A673 (cell line): ENCODE measurements at places on chromosomes 1 and 21. TPM values are rescaled to one million over a fixed set of nuclear protein-coding genes. Genes with fewer than 3 reads are reported as not detected.

GRCh38 chr1:231494439-231495110, 33.9 kb upstream of the TSNAX start:
- no peak overlapping the region for H3K4me3 ChIP-seq
- no peaks in the 10 kb centered on the region for H3K36me3 ChIP-seq
- no peak for DNase-seq

NEXN gene
- 0.45 and 0.70 TPM in 2 replicates for total RNA-seq

DMRTA2 gene
- total RNA-seq = 0.28 and 0.37 TPM in 2 replicates

DNA sequence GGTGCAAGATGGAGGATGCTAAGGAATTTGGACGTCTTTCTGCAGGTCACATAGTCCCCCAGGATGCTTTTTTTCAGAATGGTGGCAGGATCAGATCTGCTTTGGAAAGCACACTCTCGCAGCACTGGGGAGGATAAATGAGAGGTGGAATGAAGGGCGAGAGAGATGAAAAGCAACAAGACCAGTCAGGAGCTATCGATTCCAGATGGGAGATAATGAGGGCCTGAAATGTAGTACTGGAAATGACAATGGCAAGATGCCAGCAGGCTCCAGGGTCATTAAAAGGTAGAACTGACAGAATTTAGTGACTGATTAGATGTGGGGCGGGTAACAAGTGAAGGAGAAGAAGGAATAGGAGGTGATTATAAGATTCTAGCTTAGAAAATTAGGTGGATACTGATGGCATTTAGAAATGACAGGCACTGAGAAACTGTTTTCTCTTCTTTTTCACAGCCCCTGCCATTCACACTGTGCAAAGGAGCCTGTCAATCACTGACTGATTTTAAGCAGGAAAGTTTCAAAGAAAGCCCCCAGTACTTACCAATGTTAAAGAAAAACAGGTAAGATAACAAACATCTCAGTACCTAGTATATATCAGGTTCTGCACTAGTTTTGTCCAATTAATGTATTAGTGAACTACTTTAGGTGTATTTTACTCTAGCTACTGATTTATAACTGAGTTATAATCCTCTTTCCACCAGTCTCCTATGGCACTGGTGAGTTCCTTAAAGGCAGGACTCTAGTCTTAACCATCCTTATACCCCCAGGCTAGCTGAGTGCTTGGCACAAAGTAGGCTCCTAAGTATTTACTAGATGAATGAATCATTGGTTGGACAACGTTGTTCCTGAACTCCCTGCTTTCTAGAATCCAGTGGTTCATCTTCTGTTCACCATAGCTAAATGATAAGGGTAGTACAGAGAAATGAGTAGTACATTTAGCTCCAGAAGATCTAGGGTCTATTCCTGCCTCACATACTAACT, 9.2 kb downstream of the PIGM start:
- no peak overlapping the region for H3K27ac ChIP-seq
- no peaks in the 10 kb centered on the region for H3K27me3 ChIP-seq
- H3K4me3 ChIP-seq = no peak overlapping the region
- H3K36me3 ChIP-seq = no peaks in the 10 kb centered on the region

DNA sequence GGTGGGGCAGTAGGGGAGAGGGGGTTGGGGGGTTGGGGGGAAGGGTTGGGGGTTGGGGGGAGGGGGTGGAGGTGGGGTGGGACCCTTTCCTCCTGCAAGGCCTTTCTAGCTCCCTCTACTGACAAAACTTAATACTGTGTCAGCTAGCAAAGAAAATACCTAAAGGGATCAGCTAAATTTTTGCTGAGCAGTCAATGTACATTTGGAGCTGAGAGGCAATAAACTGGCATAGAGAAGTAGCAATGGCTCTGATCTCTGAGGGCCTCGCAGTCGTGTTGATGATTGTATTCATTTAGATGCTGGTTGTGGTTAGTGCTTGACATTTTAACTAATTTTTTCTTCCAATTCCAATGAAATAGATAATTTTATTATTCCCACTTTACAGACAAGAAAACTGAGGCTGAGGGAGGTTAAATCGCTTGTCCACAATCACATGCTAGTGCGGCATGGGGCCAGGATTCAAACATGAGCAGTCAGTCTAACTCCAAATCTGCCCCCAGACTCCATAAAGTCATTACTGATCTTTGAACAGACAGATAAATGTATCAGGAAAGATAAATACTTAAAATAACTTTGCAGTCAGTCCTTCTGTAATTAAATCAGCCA, 357.1 kb downstream of the DISC1 start:
- H3K27me3 ChIP-seq = no peaks in the 10 kb centered on the region
- no peaks in the 10 kb centered on the region for H3K36me3 ChIP-seq
- no peak overlapping the region for H3K27ac ChIP-seq
- no peaks in the 10 kb centered on the region for H3K4me1 ChIP-seq

GRCh38 chr1:225626698-225627097, 26.2 kb downstream of the ENAH start:
- peaks cover 19% of the 10 kb centered on the region for H3K4me1 ChIP-seq
- no peaks in the 10 kb centered on the region for H3K27me3 ChIP-seq
- H3K27ac ChIP-seq = no peak overlapping the region
- no peaks in the 10 kb centered on the region for H3K36me3 ChIP-seq
- no peak for DNase-seq
- H3K4me3 ChIP-seq = no peak overlapping the region

DMBX1 gene
- 0.69 and 1.4 TPM in 2 replicates for total RNA-seq

DNA sequence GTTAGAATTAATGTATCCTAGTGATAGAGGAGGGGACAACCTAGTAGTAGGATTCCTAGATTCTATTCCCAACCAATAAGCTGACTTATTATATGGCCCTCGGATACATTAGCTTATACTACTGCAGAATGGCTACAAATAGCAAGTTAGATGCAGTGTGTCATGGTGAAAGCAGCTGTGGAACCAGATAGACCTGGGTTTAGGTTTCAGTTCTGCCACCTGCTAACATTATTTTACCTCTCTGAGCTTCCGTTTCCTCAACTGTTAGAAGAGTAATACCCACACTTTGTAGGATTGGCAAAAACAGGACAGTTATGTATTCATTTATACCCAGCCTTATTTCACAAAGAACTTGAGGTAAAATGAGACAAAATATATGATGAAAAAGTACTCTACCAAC, 21.6 kb upstream of the MAGOH start:
- no peak for DNase-seq
- H3K36me3 ChIP-seq = peaks cover 5% of the 10 kb centered on the region
- H3K27ac ChIP-seq = no peak overlapping the region
- no peaks in the 10 kb centered on the region for H3K4me1 ChIP-seq
- peaks cover 41% of the 10 kb centered on the region for H3K27me3 ChIP-seq

DNA sequence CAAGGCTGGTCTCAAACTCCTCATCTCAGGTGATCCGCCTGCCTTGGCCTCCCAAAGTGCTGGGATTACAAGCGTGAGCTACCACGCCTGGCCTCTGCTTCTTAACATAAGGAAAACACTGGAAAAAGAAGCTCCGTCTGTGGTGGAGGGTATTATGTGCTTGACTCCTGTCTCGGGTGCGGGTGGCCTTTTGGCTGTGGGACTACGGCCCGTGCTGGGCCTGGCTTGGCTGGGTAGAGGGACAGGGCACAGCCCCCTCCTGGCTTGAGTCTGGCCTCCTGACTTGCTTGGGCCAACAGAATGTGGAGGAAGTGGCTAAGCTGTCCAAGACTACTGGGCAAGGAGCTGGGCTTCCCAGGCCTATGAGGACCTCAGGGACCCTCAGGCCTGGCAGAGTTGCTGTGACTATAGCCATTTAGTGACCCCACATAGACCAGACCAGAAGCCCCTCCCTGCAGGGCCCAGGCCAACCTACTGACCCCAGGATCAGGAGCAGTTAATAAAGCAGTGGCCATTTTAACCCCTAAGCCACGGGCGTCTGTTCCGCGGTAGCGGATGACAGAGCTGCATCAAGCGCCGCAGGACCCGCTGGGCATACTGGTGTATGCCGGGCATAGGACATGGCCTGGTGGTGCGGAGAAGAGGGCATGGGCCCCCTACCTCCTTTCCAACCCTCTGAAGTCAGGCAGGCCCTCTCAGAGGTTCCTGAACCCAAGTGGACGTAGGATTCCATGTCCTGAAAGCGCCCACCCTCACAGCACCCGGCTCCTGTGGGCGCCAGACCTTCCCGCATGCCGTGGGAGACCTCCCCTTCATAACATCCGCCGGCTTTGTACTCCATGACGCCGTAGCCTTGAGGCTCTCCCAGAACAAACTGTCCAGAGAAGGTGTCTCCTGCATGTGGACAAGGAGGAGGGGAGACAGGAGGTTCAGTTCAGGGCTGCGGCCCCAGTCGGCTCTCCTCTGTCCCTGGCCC, 4.4 kb downstream of the MORN1 start:
- H3K4me1 ChIP-seq = peaks cover 8% of the 10 kb centered on the region
- no peak overlapping the region for H3K27ac ChIP-seq
- no peaks in the 10 kb centered on the region for H3K27me3 ChIP-seq
- peaks cover 8% of the 10 kb centered on the region for H3K36me3 ChIP-seq
- no peak overlapping the region for H3K4me3 ChIP-seq
- DNase-seq = no peak

RCSD1 gene
- not detected in 2 replicates for total RNA-seq

- no peaks in the 10 kb centered on the region for H3K4me1 ChIP-seq
- H3K4me3 ChIP-seq = no peak overlapping the region
- H3K27ac ChIP-seq = no peak overlapping the region
Measured at GRCh38 chr21:38954588-38955004, 148.9 kb downstream of the ETS2 start.

ITLN2 gene
- total RNA-seq = not detected in 2 replicates

DNA sequence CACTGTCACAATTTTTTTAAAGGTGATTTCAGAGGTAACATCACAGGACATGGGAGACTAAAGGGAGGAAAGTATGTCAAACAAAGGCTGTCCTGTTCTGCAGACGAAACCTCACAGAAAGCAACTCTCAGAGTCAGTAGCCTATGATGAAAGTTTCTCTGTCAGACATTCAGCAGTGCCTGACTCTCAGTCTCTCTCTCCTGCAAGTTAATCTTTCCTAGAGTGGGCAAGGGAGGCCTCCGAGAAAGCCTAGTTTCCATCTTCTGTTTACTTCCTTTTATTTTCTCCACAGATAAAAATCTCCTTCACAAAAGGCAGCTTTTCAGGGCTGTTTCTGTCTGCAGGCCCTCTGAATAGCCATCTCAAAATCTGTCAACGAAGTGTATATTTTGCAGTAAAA, 24.9 kb upstream of the FMO2 start:
- H3K27me3 ChIP-seq = no peaks in the 10 kb centered on the region
- no peak overlapping the region for H3K4me3 ChIP-seq
- no peaks in the 10 kb centered on the region for H3K4me1 ChIP-seq
- H3K27ac ChIP-seq = no peak overlapping the region
- DNase-seq = no peak
- H3K36me3 ChIP-seq = no peaks in the 10 kb centered on the region

- no peaks in the 10 kb centered on the region for H3K36me3 ChIP-seq
- peaks cover 13% of the 10 kb centered on the region for H3K4me1 ChIP-seq
Measured at GRCh38 chr1:58818075-58818474, 34.2 kb upstream of the JUN start.

DNA sequence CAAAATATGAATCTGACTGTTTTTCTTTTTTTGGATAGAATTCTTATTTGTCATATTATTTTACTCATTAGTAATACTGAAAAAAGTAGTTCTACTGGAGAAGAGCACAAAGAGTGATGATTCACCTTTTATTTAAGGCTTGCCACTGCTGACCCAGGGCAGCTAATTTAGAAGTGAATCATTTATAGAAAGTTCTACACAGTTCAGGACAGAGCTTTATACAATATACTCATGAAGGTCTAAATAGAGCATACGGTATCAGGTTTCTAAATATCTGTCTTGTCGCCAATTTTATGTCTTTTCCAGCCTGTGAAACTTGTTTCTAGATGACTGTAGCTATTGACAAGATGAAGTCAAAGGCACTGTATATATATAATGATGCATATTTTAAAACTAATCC, 25.0 kb downstream of the GIPC2 start:
- no peak overlapping the region for H3K4me3 ChIP-seq
- DNase-seq = peak; percentile 20
- no peaks in the 10 kb centered on the region for H3K27me3 ChIP-seq
- no peak overlapping the region for H3K27ac ChIP-seq
- H3K4me1 ChIP-seq = no peaks in the 10 kb centered on the region

GRCh38 chr1:224411766-224412165, 22.8 kb downstream of the WDR26 start:
- H3K27me3 ChIP-seq = no peaks in the 10 kb centered on the region
- H3K4me1 ChIP-seq = no peaks in the 10 kb centered on the region
- H3K36me3 ChIP-seq = peaks cover 82% of the 10 kb centered on the region

KRTAP13-2 gene
- total RNA-seq = not detected in 2 replicates

DNA sequence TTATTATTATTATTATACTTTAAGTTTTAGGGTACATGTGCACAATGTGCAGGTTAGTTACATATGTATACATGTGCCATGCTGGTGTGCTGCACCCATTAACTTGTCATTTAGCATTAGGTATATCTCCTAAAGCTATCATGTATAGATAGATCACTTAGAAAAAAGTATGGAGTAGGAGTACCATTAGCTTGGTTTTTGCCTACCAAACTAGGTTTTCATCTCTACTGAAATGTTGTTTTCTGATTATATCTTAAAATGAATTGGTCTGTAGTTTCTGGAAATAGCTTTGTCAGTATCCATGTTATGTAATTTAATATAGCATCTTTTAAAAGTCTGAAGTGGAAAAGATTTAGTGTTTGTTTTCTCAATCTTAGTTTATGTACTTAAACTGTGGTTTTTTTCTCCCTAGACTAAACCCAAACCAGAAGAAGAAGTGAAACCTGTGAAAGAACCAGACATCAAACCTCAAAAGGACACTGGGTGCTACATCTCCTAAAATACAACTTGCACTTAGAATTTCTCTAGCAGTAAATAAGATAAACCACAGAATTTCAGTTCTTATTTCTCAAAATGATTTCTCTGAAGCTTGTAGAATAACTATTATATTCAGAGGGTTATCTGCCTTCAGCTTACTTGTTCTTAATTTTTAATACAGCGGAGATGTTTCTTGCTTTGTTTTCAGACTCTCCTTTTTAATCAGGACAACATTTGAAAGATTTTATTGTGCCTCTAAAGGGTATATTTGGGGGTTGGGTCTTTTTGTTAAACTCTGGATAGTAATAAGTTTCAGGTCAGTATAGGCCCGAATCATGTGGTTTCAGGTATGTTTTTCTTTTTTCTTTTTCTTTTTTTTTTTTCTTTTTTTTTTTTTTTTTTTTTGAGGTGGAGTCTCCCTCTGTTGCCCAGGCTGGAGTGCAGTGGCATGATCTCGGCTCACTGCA, 4.5 kb upstream of the FAM177B start:
- DNase-seq = no peak
- no peak overlapping the region for H3K27ac ChIP-seq
- H3K27me3 ChIP-seq = no peaks in the 10 kb centered on the region
- H3K4me3 ChIP-seq = no peak overlapping the region

DNA sequence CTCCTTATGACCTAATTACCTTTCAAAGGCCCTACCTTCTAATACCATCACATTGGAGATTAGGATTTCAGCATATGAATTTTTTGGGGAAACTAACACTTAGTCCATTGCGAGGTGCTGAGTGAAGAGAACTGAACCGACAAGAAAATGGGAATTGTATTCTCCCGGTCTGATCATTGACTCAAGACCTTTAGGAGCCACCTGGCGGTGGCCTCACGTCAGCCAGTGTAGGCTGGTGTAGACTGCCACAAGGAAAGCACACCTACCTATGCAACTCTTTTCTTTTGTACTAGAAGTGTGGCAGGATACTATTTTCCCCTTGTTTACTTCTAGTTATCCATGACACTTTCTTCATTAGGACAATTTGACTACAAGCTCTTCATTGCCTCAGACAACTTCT, 333.5 kb upstream of the B3GALT2 start:
- no peak overlapping the region for H3K4me3 ChIP-seq
- H3K36me3 ChIP-seq = no peaks in the 10 kb centered on the region
- no peak for DNase-seq
- no peak overlapping the region for H3K27ac ChIP-seq
- no peaks in the 10 kb centered on the region for H3K27me3 ChIP-seq
